Glutamatergic neuron (in vitro differentiated cells): ENCODE measurements at places on chromosomes 6 and 20. TPM values are rescaled to one million over a fixed set of nuclear protein-coding genes. Genes with fewer than 3 reads are reported as not detected.

SH3BGRL2 gene
- total RNA-seq, result 47.2 TPM

DNA sequence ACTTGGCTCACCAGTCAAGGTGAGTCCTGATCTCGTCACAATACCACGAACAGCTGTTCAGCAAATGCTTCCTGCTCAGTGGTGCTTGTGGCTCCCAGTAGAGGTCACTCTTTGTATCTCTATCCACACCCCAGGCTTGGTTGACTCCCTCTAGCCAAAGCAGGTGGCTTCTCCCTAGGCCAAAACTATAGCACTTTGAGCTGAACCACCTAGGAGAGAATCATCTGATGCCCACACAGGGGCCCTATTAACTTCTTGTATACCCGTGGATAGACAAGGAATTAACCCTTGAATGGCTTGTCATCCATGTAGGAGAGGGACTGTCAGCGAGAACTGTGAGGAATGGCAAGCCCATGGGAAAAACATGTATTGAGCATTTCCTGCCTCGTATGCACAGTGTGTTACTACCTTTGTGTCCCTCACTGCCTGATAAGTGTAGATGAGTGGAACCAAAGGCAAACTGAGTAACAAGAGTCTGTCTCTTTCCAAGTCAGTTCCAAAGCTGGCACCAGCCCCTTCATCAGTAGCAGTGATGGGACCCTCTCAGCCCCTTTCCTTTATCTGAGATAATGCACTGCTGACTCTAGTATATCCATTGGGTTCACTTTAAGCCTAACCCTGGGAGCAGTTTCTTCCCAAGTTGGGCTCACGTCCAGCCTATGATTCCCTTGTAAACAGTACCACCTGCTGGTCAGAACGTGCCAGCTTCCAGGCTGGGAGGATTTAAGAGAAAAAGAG, 42.5 kb downstream of the EIF2S2 start:
- H3K27ac ChIP-seq, result peak overlapping the region; percentile 38
- H3K4me3 ChIP-seq, result no peak overlapping the region
- DNase-seq, result peak; percentile 80

DNA sequence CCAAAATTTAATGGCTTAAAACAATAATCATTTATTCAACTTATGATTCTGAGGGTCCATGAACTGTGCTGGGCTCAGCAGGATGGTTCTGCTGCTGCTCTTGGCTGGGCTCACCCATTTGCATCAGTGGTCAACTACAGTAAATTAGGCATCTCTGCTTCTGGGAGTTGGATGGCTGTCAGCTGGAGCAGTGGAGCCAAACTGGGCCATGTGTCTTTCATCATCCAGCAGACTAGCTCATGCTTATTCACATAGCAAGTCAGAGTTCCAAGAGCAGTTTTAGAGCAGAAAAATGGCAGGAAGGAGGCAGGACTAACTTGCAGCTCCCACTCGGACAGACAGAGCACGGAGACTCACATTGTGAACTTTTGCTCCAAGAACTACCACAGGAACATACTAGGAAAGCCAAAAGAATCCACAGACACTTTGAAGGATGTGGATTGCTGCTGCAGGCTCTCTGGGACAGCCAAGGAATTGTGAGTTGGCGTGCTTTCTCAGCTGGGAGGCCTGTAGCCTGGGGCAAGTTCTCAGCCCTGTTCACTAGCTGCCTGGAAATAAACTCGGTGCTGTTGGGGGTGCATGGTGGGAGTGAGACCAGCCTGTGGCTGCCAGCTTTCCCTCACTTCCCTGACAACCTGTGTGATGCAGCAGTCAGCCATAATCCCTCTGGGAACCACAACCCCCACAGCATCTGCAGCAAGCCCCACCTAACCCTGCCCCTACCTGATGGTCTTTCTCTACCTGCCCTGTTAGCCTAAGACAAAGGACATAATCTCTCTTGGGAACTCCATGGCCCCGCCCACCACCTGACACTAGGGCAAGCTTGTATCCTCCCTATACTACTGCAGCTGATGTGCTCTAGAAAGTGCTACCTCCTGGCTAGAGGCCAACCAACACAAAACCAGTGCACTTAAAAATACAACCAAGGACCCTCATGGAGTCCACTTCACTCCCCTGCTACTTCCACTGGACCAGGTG, 129.0 kb downstream of the JPH2 start:
- H3K27me3 ChIP-seq, result peaks cover 3% of the 10 kb centered on the region
- DNase-seq, result no peak
- no peak overlapping the region for H3K27ac ChIP-seq
- H3K4me3 ChIP-seq, result no peak overlapping the region

- DNase-seq, result peak; percentile 21
- no peaks in the 10 kb centered on the region for H3K4me1 ChIP-seq
- H3K27me3 ChIP-seq, result peaks cover 2% of the 10 kb centered on the region
- no peak overlapping the region for H3K4me3 ChIP-seq
- H3K27ac ChIP-seq, result no peak overlapping the region
Measured at GRCh38 chr6:39980839-39981580, 46.7 kb upstream of the MOCS1 start.
